ENCODE measurements at places on chromosomes 16 and 17.

DNA sequence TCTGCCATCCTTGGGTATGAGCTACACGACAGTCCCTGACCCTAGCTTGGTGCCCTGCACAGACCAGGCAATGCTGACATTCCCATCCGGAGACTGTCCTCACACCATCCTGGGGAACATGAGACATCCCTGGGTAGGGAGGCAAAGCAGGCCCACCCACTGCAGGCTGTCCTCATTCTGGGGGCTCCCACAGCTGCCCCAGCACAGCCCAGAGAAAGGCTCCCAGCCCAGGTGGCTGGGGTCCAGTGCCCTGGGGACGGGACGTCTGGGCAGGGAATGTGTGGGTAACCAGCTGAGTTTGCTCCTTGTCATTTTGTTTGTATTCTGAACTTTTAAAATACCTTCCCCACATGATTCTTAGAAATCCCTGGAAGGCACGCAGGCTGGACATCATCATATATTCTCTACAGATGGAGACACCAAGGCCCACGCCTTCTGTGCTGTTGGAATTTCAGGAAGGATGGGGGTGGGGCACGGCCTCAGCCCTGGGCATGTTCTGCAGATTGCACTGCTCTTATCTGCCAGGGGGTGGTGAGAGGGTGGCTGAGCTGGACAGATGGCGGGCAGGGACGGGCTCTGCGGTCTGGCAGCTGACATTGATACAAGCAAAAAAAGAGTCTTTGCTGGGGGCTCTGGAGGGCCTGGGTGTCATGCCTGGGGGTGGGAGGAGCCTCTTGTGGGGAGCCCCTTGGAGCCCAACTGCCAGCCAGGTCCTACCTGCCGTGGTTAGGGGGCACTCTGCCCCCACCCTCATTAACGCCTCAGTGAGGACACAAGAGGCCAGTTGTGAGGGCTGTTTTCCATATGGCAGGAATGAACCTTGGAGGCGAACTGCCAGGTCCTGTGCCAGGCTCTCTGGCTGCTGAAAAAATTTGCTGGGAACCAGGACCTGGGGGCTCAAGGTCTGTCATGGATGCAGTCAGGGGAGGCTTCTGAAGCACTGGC lies 28.4 kb downstream of the LRRC75A start:
- DNase-seq = no peak

- no peak for DNase-seq
Observed at GRCh38 chr16:29667755-29668154, 4.7 kb downstream of the SPN start.

GRCh38 chr17:79779084-79779529 lies 1.2 kb downstream of the CBX2 start:
- DNase-seq = no peak

GRCh38 chr16:3832668-3833067 lies 47.8 kb downstream of the CREBBP start:
- no peak for DNase-seq
